ENCODE measurements at places on chromosomes 12 and 14.

DNA sequence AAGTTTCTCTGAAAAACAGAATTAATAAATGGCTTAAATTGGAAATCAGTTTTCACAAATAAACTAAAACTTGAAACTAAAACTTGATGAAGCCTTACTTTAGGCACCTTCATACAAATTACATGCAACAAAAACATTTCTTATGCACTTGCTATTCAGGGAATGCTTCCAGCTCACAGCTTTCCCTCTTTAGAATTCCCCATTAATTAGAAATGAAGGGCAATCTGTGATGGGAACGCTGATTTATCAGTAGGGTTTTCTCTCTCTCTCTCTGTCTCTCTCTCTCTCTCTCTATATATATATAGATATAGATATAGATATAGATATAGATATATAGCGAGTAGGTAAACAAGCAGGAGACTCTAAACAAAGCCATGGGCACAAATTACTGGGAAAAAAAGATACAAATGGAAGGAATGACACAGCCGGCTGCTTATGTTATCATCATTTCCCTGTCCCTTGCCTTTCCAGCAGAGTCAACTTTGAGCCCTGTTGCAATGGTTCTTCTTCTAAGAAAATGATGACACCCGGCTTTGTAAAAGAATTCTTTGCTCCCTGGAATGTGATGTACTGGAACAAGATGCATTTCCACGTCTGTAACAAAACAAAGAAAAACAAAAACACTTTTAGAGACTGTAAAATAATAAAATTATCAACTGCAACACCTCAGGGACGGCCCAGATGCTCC, 1121.6 kb upstream of the TMEM132C start:
- DNase-seq: no peak

DNA sequence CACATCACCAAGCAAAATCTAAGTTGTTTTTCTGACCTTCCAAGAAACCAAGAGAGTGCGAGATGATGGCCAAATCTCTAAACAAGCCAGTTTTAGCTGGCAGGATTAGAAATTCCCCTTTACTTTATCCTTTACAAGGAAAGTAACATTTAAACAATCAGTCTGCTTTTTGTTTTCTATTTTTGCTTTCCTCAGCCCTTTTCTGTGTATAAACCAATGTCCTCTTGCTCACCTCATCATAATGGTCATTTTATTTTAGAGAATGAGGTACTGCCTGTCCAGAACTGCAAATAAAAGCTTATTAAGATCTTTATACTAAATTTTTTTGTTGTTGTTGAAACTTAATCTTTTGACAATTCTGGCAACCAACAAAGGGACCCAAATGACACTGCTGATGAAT, 442.4 kb upstream of the GARIN6 start:
- DNase-seq: no peak

- DNase-seq: no peak
Observed at GRCh38 chr12:79925492-79925891, 9.4 kb downstream of the PPP1R12A start.

DNA sequence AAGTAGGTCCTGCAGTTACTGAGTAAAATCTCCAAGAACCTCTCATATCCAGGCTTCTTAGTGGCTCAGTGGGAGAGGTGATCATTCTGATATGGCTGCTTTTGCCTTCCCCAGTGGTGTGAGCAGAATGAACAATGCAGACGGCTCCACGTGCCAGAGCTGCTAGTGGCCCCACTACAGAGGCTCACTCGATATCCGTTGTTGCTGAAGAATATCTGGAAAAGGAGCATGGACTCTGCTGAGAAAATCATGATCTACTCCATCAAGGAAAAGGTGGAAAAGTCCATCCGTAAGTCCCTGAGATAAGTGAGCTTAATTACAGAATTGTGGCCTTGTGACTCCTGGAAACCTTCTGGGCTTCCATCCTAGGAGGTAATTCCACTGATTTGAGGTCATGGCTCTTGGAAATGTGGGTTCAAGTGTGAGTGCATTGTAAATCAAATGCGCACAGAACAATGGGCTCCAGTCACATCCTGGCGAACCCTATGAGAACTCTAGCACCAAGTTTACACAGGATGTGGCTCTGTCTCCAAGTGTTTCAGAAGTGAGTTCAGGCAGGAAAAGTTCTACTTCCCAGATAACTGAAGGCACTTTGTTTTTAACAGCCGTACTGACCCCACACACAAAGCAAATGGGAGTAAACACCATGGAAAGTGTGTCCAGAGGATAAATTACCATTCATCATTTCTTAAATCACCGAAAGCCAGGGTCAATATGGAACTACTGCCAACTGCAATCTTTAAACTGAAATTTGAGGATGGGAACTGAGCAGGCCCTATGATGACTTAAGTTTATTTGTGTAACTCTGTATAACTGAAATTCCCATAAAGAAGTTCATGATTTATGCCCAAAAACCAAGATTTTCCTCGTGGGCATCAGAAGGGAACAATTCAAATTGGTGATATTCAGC, 51.4 kb downstream of the PLEKHG7 start:
- no peak for DNase-seq
